ENCODE measurements at places on chromosomes 2 and 18.

DNA sequence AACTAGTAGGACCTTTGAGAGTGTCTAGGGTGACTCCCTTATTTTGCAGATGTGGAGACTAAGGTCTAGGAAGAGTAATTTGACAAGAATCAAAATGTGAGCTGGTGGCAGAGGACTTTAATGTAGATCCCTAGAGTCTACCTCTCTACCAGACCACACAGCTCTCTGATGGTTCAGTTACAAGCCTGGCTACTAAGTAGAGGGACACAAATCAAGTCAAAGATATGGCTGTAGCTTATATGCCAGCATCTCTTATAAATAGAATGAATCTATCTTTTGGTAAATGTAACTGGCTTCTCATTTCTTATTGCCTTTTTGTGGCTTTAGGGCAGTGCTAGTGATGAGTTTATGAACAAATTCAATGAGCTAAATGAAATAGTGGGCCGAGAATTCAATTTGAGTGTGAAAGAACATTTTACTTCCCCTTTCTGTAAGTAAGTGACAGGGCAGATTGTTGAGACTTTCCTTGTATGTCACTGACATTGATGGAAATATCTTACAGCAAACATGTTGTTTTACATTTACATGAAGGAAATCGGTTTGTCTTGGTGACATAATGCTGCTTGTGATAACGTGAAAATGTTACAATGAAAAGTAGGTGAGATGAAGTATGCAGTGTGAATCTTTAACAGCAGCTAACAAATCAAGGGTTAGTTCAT, 28.3 kb downstream of the CSRNP3 start:
- no peak for DNase-seq

DNA sequence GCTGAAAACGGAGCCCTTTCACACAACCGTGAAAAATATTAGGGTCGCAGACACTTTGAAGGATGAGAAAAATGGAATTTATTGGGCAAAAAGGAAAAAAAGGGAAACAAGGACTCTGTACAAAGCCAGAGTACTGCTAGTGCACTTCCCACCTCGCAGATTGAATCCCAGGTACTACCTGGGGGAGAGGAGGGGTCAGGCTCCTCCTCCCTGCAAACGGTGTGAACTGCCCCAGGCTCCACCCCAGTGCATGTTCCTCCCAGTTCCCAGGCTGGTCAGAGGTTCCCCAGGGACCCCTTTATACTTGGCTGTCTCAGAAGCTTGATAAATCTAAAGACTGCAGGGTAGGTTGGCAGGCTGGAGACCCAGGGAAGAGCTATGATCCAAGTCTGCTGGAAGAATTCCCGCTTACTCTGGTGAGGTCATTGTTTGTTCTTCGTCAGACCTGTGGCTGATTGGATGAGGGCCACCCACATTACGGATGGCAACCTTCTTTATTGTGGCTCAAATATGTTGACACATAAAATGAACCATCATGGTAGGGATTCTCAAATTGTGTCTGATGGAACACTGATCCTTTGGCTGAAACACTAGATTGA, 290.4 kb upstream of the POU3F3 start:
- DNase-seq: no peak

- no peak for DNase-seq
These were observed 68.9 kb upstream of the BOD1L2 start for GRCh38 chr18:57077786-57078552.

DNA sequence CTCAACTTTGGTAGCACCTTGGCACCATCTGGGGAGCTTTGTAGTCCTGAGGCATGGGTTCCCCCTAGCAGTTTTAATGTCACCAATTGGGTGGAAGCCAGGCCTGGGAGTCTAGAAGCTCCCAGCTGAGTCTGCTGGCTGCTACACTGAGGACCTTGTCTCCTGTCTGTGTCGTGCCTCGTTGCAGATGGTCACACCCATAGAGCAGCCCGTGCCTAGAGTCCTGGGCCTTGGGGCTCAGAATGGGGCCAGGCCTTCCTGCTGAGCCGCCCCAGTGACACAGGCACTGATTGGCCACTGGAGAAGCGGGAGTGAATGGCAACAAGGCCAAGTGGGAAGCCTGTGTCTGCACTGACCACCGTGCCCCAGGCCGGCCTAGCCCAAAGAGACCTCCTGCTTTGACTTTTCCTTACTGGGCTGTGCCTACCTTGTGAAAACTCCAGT, 113.2 kb downstream of the SH3RF3 start:
- DNase-seq: no peak

GRCh38 chr2:60873381-60873780, 8.0 kb upstream of the REL start:
- no peak for DNase-seq

DNA sequence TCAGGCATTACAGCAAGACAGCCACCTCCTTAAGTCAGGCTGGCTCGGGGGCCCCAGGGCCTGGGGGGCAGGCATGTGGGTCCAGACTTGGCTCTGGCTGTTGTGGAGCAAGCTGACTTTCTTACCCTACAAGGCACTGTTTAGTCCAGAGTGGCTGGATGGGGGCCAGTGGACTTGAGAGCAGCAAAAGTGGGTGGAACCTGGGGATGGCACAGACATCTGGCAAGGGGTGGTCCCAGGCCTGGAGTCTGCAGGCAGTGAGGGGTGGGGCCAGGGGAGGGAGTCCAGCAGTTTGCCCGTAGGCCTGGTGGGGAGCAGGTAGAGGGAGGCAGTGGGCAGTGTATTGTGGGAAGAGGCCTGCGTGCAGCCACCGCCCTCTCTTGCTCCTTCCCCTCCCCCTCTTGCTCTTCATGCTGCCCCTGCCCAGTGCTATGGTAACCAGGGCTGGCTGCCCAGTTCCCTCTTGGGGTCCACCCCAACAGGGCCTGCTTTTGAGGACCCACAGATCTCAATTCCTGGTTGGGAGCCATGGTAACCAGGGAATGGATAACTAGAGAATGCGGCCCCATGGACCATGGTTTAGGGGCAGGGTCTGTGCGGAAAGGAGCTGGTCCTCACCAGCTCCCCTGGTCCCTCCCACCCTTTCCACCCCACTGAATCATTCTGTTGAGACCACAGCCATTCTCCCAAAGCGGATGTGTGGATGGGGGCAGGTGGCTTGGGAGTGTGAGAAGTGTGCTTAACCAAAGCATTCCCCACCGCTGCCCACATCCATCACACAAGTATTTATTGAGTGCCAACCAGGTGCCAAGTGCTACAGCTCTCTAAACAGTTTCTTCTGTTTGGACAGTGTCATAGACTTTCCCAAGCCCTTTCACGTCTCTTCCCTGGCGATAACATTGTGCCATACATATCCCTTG, 19.3 kb downstream of the SPEG start:
- peak; percentile 96 for DNase-seq

GRCh38 chr18:14767474-14767873, 19.5 kb downstream of the ANKRD30B start:
- DNase-seq: no peak
